Hindlimb muscle (tissue), 1 donor: ENCODE measurements at places on chromosomes 4 and X. TPM values are rescaled to one million over a fixed set of nuclear protein-coding genes. Genes with fewer than 3 reads are reported as not detected.

DNA sequence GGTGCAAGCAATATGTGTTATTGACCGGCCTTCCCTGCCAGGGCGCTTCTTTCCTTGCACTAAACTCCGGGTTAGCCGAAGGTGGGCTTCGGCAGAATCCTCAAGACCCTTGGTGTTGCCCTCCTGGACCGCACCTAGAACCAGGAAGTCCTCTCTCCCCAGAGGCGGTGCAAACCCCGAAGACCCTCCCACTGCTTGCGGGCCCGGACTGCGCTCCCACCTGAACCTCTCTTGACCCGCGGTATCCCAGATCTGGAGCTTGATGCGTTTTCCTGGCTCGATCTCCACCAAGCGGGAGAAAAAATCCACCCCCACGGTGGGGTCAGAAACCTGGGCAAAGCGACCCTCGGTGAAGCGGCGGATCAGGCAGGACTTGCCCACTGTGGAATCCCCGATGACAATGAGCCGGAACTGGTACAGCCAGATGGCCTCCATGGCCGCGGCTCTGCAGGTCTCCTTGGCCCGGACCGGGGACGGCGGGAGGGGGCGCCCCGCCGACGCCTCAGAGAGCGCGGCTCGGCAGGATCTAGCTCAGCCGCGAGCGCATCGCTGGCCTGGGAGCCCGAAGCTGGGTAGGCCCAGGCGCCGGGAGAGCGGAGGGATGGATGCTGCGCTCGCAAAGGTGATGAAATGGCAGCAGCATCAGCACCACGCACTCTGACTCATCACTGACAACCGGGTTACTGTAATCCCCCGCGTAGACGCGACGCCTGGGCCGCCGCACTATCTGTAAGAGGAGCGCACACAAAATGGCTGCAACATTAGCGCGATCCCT, at the start of gene RAB39B:
TSS of gene RAB39B (minus strand) at position 638 of the 775 bp plus-strand sequence. CDS start at position 435, 203 bp downstream.
- peak; percentile 15 for DNase-seq

Gene TMEM255A
- polyA plus RNA-seq: 15.0 TPM

- no peak for DNase-seq
Measured at GRCh38 chr4:35124106-35124505, 1120.2 kb downstream of the ARAP2 start.

GRCh38 chr4:54146139-54146538, 46.2 kb downstream of the GSX2 start:
- DNase-seq: no peak

DNA sequence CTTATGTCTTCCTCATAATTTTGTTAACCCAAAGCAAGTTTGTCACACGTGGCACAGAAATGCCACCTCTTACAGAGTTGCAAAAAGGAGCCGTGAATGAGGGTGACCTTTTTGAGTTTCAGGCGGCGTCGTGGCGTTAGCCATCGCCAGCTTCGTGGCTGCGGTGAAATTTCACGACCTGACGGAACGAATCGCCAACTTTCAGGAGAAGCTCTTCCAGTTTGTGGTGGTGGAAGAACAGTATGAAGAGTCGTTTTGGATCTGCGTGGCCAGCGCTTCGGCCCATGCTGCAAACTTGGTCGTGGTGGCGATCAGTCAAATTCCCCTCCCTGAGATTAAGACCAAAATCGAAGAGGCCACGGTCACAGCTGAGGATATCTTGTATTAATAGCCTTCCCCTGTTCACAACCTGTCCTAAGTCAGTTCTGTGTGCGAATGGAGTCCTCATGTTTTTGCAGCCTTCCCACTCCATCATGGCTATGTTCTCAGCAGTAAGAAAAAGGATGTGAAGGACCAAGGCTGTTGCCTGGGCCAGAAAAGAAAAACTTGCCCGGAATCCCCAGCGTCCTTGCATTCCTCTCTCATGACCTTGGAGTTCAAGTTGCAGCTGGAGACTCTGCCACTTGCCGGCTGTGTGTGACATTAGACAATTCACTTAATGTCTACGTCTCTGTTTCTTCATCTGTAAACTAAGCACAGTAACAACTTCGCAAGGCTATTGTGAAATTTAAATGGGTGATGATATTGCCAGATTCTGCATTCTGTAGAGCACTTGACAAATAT, 11.9 kb downstream of the CLRN2 start:
- no peak for DNase-seq

Gene GJB1
- not detected for polyA plus RNA-seq

- no peak for DNase-seq
Measured at GRCh38 chr4:112386071-112386470, 88.9 kb downstream of the ALPK1 start.

- no peak for DNase-seq
Measured at GRCh38 chr4:40848251-40848650, 98.5 kb downstream of the NSUN7 start.

DNA sequence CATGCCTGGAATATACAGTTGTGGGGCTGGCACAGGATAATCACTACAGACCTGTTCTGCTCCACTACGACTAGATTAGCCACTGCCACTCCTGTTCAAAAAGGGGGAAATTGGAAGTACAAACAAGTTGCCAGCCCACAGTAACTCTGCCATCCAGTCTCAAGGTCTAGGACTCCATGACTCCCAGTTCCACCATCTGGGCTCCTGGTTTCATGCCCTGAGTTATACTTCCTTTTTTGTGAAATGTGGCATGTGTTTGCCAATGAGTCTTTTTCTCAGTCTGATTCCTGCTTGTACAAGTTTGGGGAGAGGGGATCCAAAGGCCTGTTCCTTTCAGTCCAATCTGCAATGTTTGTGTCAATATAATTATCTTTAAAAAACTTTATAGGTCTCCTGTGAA, 1.0 kb upstream of the BLOC1S4 start:
- no peak for DNase-seq

- DNase-seq: no peak
Measured at GRCh38 chr4:42018451-42018850, 28.1 kb downstream of the SLC30A9 start.

Gene GATA1
- polyA plus RNA-seq: 0.72 TPM

DNA sequence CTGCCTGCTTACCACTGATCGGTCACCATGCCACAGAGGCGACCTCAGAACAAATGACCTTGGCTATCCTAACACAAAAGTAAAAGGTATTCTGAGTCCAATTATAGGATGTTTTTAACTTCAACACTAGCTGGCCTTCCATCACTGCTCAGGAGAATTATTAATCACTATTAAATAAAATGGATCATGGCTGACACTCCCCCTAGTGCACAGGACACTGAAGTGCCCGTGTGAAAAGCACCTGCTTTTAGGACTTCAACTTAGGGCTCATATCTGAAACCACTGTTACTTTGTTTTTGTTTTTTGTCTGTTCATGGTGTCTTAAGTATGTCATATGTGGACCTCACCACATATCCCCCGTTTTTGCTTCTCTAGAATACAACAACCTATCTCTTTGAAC, 33.9 kb downstream of the STX18 start:
- DNase-seq: no peak

Gene UCHL1
- polyA plus RNA-seq: 20.8 TPM

- no peak for DNase-seq
Measured at GRCh38 chr4:38452009-38452408, 212.0 kb upstream of the KLF3 start.

- DNase-seq: no peak
Measured at GRCh38 chr4:86152454-86152853, 207.4 kb downstream of the MAPK10 start.
